ENCODE measurements at places on chromosomes 5 and 9. TPM values are rescaled to one million over a fixed set of nuclear protein-coding genes. Genes with fewer than 3 reads are reported as not detected.

DNA sequence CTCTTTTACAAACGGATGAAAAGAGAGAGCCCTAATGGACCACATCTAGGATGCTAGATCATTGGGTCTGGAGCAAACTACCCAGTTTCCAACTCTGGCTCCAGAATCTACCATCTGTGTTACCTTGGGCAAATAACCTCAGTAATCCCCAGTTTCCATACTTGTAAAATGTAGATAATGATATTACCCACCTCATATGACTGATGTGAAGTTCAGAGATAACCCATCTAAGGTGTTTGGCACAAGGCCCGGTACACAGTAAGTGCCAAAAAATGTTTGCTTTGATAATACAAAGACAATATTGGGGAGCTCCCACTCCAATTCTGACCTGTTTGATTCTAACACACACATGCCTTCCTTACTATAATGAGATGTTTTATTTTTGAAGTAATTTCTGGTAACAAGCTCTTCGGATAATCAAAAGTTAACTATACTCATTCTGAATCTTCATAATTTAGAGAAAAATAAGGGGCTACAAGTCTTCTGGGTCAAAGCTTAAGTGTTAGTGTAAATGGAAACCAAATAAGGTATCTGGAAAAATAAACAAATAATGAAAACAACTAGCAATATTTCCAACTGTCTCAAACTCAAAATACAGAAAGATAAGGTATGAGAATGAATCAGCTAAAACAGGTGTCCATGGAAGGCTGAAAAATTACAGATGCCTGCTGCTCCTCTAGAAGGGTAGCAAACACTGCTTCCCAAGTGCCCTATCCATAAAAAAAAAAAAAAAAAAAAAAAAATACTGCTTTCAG is 30.4 kb downstream of the ELL2 start:
- ATAC-seq = no peak

DNA sequence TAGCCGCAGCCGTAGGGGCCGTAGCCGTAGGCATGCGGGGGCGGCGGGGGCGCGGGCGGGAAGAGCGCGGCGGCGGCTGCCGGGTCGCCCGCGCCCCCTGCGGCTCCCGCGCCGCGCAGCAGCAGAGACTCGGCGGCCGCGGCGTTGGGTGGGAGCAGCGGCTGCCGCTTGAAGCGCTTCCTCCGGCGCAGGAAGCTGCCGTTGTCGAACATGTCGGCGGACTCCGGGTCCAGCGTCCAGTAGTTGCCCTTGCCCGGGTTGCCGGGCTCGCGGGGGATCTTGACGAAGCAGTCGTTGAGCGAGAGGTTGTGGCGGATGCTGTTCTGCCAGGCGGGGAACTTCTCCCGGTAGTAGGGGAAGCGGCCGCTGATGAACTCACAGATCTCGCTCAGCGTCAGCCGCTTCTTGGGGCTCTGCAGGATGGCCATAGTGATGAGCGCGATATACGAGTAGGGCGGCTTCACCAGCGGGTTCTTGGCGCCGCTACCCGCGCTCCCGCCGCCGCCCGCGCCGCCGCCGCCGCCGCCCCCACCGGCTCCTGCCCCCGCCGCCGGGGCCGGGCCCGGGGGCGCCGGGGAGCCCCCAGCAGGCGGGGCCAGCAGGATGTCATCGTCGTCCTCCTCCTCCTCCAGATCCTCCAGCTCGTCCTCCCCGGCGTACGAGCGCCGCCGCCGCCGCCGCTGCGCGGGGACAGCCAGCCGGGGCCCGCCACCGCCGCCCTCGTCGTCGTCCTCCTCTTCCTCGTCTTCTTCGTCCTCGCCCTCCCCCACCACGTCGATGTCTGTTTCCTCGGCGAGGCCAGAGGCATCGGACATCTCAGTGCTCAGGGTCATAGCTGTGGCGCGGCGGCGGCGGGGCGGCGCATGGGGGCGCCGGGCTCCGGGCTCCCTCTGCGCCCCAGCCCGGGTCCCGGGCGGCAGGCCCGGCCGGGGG is 781 bp downstream of the FOXD1 start:
- ATAC-seq = peak; percentile 34

GRCh38 chr9:21383627-21384026 is 1.6 kb downstream of the IFNA2 start:
- ATAC-seq = no peak

The DDX46 gene
- 33.9 TPM for total RNA-seq

DNA sequence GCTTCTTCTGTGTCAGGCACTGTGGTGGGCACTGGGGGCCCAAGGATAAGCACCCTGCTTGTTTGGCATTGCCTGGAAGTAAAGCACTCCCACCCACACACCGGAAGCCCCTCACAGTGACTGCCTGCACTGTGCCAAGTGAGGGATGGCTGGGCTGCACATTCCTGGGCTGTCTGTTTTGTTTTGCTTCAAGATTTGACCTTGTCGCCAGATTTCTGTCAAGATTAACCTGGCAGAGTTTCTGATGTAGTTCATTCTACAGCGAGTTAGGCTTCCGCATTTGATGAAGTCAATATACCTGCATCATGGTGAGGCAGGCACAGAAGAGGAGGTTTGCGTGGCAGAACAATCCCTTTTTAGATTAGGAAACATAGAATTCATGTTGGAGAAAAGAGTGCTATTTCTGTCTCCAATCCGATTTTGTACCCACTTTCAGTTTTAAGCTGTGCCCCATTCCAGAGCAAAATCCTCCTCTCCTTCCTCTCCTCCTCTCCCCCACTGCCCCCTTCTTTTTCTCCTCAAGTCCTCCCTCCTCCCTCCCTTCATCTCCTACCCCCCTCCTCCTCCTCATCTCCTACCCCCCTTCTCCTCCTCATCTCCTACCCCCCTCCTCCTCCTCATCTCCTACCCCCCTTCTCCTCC is 14.4 kb upstream of the BOD1 start:
- ATAC-seq = no peak

DNA sequence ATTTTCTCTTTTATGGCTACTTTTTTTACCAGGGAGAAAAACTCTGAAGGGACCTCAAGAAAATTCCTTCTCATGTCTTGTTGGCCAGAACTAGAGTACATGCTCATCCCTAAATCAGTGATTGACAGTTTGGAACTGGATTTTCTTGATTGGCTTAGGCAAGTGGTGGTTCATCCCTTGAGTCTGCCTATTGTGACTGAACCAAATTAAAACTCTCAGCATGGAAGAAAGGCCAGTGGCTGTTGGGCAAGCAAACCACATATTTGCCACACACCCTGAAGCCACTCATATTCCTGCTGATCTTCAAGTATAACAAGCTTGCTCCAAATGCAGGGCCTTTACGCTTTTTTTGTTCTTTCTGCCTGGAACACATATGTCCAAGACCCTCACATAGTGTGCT is 7.2 kb upstream of the HOMER1 start:
- no peak for ATAC-seq

GRCh38 chr5:98954392-98955028 is 25.7 kb upstream of the CHD1 start:
- no peak for ATAC-seq

GRCh38 chr9:82124090-82124489 is 135.5 kb downstream of the SPATA31D1 start:
- ATAC-seq = no peak

The FOXD4L6 gene
- total RNA-seq = not detected

- ATAC-seq = no peak
Observed at GRCh38 chr5:151592855-151593408, 1.8 kb upstream of the FAT2 start.

DNA sequence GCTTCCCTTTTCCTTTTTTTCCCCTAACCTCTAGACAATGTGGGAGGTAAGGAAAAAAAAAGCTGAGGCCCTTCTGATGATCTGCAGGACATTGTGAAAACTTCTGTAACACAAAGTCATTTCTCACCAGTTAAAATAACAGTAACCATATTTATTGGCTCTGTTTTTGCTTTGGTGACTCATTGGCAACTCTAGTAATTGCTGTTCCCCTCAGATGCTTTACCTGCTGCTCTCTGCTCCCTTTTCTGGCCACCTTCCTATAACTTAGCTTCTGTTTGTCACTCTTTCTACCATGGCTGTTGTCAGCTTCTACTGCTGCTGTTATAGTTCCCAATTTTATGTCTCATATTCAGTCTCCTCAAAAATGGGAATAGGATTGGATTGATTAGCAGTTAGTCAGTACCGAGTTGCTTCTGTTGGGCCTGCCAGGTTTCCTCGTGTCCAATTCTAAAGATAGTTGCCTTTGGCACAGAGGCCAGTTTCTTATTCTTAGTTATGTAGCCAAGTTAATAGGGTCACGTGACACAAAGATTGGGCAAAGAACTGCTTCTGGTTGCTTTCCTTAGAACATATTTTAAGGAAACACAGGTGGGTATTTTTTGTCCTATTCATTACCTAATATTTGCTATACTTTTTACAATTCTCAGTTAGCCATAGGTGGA is 16.8 kb downstream of the SCAMP1 start:
- peak; percentile 69 for ATAC-seq

GRCh38 chr5:147483961-147484707 is 25.7 kb downstream of the DPYSL3 start:
- ATAC-seq = peak; percentile 81

The CYSRT1 gene
- total RNA-seq = 5.8 TPM

The FLT4 gene
- total RNA-seq = 12.0 TPM

DNA sequence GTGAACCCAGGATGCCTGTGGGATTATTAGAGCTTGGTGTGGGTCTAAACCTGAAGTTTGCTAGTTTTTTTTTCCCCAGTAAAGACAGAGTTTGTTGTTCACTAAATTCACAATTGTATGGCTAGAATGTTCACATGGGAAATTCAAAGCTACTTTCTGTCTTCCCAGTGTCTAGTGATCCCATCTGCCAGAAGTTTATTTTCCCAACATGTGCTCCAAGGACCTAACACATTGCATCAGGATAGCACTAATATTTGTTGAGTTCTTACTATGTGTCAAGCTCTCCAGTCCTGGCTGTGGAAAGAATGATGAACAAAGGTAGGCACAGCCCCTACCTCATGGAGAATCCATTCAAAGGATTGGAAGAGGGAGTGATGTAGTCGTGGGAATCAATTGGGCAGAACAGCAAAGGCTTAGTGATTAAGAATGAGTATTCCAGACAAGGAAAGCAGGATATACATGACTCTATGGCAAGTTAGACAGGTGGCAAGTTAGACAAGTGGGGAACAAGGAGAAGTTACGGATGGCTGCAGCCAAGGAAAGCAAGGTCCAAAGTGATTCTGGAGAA is 521.5 kb upstream of the WWC1 start:
- ATAC-seq = no peak

- ATAC-seq = no peak
Observed at GRCh38 chr5:144048259-144048856, 122.1 kb downstream of the YIPF5 start.

DNA sequence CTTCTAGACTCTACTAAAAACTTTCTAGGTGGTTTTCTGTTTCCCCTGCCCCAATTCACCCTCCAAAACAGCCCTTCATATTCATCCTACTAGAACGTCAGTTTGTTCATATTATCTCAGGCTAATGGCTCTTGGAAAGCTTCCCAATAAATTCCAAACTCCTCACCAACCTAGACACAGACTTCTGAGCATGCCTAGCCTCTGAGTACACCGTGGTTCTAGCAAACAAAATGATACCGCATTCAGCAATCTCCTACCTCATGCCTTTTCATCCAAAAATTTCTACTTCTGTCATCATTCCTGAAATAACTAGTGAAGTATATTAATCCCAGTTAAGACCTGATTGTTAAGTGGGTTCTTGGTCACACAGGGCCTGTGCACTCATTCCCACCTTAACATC is 46.5 kb upstream of the NR5A1 start:
- no peak for ATAC-seq

- ATAC-seq = no peak
Observed at GRCh38 chr5:43036409-43036808, 3.7 kb downstream of the ANXA2R start.

- no peak for ATAC-seq
Observed at GRCh38 chr5:92890841-92891244, 690.2 kb downstream of the NR2F1-AS1 start.

The SRA1 gene
- total RNA-seq = 25.3 TPM

The C5orf52 gene
- total RNA-seq = not detected

GRCh38 chr9:113476511-113476916 is 13.0 kb downstream of the RGS3 start:
- ATAC-seq = no peak

- ATAC-seq = no peak
Observed at GRCh38 chr5:134463176-134463720, 51.6 kb upstream of the CDKN2AIPNL start.

DNA sequence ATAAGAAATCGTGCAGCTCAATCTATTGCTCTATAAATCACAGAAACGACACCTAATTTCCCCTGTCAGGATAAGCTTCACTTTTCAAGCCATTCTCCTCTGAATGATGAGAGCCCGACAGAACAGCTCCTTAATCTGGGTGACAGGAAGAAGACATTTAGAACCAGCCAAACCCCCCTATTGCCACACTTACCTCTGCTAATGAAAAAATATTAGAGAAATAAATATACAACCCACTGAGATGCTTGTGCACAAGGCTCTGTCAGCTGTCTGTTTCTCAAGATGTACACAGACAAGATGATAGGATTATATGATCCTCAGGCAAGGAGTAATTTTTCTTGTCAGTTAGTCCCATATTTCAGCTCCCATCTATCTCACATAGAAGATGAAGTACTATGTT is 57.5 kb upstream of the TRIM32 start:
- no peak for ATAC-seq

- peak; percentile 13 for ATAC-seq
Observed at GRCh38 chr5:63233361-63233760, 654.7 kb downstream of the LRRC70 start.

The NDUFAF2 gene
- 46.8 TPM for total RNA-seq

- ATAC-seq = no peak
Observed at GRCh38 chr5:14175381-14175780, 32.2 kb downstream of the TRIO start.

GRCh38 chr9:78848061-78848460 is 551.1 kb downstream of the PSAT1 start:
- no peak for ATAC-seq

DNA sequence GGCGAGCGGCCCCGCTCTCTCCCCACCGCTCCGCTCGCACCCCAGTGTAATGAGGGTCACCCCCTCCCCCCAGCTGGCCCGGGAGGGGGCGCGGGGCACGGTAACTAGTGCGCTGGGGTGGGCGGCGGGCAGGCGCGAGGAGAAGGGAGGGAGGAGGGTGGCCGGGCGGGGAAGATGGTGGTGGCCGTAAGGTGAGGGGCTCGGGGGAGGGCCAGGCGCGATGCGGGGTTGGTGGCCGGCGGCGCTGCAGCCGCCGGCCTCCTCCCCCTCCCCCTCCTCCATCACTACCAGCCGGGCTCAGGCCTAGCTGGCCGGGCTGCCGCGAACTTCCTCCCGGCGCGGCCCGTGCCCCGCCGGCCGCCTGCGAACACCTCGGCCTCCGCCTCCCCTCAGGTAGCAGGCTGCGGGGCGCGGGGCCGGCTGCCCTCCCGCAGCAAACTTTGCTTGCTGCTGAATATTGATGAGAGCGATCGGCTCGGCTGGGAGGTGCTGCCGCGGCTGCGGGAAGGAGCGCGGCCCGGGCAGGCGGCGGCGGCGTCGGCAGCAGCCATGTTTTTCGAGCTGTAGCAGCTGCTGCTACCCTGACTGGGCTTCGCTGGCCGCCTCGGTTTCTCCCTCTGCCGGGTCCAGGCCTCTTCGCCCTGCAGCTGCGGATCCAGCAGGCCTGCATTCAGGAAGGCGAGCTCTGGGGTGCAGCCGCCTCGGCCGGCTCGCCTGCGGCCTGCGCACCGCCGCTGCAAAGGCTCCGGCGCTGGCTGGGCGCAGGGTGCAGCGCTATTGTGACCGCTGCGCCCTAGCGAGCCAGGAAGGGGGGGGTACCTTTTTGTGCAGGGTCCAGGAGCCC is 502 bp downstream of the NSD1 start:
- peak; percentile 64 for ATAC-seq

The PCDHGA4 gene
- total RNA-seq = 2.4 TPM

Measured in gastroesophageal sphincter (tissue), 4 donors.